ENCODE measurements at places on chromosomes 3 and 15. TPM values are rescaled to one million over a fixed set of nuclear protein-coding genes. Genes with fewer than 3 reads are reported as not detected.

XIRP1 gene
- 0.14 TPM for total RNA-seq

CALML4 gene
- 9.7 TPM for total RNA-seq

FAM174B gene
- total RNA-seq = 5.3 TPM

PFKFB4 gene
- 6.3 TPM for total RNA-seq

UPK1B gene
- total RNA-seq = not detected

GOLGA8R gene
- total RNA-seq = 5.0 TPM

ADAMTS9 gene
- not detected for total RNA-seq

DNA sequence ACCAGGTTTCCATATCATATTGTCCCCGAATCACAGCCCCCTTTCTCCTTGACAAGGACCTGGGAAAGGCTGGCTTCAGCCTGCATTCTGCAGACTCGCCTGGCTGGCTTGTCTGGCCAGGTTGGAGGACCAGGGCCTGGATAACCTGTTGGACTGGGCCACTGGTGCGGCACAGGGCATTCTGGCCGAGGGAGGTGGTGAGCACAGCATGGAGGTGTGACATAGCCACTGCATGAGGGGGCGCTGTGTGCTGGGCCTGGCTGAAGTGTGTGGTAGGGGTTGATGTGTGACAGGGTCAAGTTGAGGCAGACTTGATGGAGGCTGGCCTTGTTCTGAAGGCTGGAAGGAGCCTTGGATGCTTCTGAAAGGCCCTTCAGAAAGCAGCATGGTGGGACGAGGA lies 2.9 kb downstream of the ESYT3 start:
- no peak for DNase-seq

DNA sequence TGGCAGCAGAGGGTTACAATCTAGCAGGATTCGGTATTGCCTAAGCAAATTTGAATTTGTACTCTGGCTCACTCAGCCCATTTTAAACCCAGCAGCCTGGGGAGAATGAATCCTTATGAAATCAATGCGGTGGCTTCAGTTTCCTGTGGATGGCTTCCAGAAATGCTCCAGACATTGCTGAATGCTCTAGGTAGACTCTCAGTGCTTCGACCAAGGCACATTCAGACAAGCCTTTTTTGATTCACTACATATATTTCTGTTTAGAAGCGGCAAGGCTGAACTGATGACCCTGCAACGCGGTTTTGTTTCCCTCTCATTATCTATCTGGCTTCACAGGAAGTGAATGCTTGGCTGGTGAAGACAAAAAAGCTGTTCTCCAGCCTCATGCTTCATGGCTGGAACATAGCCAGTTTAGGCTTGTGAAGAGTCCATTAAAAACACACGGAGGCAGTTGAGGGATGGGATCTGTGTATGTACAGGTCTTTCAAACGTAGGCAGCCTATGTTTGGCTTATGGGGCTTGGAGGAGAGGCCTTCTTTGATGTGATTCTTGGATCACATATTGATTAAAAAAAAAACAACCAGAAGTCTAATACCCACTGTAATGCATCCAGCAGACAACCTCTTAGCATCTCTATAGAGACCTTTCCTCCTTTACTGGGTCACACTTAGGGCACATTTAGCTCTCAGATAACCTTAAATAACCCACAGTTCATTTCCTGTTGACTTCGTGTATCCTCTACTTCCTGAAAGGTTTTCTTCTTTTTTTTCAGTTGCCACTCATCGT lies 400.2 kb upstream of the TBL1XR1 start:
- peak; percentile 14 for DNase-seq

- peak; percentile 53 for DNase-seq
Measured at GRCh38 chr15:89129123-89129815, 41.0 kb downstream of the ABHD2 start.

GRCh38 chr3:138747225-138747624 lies 87.5 kb downstream of the PIK3CB start:
- no peak for DNase-seq

- DNase-seq = no peak
Measured at GRCh38 chr3:48546203-48546829, 10.3 kb downstream of the PFKFB4 start.

DNA sequence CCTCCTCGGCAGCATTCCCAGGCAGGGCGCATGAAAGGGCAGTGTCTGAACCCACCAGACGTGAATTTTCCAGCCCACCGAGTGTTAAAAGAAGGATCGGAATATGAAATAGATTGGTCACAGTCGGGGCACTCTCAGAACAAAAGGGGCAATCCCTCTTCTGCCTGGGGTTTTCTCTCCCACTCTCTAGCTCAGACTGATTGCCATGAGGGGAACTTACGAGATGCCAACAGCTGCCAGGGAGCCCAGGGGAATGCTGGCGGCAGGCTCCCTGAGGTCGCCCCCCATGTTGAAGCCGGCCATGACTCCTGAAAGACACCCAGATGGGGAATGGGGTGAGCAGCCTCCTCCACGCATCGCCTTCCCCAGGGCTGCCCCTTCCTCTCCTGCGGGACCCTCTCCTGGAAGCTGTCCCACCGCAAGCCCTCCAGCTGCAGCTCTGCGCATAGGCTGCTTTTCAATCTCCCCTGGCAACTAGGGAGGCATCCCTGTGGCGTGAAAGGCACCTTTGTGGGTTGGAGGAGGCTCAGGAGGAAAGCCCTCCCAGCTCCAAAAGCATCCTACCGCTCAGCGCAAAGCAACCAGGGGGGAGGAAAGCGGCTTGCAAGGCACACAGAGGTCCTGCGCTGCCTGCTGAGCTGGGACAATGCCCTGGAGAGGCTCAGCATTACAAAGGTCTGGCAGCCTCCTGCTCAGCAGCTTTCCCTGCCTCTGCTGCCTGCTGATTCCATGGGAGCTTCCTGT lies 64.8 kb upstream of the HEG1 start:
- no peak for DNase-seq

DNA sequence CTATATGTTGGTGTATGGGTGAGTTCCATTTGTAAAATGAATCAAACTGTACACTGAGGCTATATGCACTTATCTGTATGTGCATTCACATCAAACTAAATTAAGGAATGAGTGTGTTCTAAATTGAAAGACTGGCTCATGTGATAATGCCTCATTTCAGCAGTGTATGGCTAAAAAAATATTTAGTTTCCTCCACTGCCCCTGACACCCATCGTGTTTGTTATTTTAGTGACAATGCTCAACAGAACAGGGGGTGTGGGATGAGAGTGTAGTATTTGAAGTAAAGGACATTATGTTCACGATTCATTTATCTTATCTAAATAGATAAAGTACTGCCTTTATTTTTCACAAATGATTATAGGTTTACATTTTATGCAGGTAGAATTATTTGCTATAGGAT lies 301.1 kb upstream of the ARPP21 start:
- DNase-seq = no peak

DNA sequence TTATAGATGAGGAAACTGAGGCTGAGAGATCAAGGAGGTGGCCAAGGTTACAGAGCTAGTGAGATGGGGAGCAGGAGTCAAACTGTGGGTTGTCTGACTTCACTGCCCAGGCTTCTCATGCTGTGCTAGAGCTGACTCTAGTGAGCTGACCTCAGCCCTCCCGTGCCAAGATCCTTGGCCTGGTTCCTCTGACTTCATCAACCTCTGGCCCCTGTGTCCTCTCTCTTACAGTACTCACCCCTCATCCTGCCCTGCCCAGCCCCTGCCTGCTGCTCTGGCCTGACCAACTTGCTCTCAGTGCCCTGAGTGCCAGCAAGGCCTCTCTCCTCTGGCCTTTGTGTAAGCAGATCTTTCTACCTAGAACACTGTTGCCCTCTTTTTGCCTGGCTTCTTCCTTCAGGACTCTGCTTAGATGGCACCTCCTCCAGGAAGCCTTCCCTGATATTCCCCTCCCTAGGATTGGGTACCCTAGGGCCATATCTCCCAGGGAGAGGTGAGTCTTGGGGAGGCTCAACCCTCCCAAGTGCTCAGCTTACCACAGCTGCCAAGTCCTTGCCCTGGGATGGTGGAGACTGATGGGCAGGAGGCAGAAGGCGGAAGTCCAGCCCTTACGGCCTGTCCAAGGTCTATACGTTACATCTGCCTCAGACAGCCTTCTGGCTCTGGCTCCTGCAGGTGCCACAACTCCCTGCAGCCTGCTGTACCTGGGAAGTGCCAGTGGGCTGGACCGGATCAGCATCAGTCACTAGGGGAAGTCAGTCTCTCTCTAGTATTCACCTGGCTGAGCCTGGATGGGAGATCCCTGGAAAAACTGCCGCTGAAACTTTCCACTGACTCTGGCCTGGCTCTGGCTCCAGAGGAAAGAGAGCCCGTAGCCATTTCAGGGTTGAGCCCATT lies 36.3 kb upstream of the FAM107A start:
- no peak for DNase-seq

GRCh38 chr3:108190346-108190745 lies 31.9 kb downstream of the IFT57 start:
- no peak for DNase-seq

DNA sequence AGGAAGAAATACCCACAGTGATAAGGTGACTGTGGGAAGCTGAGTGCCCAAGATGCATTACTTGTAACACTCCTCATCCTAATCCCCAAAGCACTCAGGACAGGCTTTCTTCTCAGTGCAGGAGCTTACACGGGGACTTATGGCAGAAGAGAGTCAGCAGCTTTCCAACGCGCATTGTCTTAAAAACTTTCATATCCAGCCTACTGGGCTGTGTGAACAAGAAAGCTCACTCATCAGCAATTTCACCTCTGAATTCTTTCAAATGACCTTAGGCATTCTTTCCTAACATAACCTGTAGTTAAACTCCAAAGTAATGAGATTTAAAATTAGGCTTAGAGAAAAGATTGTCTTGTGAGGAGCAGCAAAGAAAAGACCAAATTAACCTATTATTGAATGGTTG lies 132.3 kb downstream of the KCNAB1 start:
- no peak for DNase-seq

DNA sequence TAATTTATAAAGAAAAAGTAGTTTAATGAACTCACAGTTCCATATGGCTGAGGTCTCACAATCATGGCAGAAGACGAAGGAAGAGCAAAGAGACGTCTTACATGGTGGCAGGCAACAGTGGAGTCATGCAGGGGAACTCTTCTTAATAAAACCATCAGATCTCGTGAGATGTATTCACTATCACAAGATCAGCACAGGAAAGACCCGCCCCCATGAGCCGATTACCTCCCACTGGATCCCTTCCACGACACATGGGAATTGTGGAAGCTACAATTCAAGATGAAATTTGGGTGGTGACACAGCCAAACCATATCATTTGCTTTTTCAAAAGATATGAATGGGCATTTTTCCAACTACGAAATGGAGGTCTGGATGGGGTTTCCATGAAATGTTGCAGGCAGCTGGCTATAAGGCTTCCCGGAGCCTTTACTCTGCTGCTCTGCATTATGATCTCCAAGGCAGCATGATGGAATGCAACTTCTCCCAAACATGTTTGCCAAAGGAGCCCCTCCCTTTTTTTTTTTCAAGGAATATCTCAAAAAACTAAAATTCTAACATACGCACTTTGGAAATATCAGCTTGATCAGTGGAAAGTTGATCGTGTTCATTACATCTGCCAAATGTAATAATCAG lies 189.7 kb downstream of the MEX3B start:
- DNase-seq = no peak

DNA sequence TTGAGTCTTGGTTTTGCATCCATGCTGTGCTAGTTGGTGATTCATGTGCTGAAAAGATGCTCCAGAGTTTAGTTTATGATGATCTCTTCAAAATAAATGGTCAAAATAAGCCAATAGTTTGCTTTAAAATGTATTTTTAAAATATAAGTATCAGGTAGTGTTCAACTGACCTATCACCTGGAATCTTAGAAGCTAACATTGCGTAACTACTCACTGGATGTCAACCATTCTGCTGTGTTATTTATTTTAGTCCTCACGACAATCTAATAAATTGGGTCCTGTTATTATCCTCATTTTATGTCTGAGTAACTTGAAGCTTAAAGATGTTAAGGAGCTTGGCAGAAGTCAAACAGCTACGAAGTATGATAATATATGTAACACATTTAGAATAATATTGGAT lies 563.7 kb upstream of the MDFIC2 start:
- no peak for DNase-seq

DNA sequence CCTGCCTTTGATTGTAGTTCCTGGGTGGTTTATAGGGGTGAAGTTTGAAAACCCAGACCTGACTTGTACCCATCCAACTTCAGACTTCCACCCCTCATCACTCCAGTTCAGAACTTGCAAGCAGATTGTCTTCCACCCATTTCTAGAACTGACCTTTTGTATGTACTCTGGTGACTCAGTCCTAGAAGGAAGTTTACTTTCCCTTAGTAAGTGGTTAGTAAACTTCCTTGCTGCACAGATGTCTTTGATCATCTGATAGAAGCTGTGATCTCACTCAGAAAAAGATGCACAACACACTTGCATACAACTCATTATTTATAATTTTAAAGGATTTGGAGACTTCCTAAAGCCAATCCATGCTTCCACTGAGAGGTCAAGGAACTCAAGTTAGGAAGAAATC lies 368.0 kb downstream of the MFSD1 start:
- DNase-seq = no peak

DNA sequence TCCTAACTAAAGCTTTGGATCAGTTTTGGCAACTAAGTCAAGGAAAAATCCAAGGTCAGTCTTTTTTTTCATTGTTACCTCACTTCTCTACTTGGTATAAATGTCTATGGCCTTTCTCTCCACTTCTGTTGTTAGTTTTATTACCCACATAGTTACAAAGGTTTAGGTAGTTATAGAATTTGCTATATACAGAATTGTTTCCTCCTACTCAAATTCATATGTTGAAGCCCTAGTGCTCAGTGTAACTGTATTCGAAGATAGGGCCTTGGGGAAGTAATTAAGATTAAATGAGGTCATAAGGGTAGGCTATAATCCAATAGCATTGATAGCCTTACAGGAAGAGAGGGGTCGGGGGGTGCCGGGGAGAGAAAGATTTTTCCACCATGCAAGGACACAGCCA lies 19.7 kb upstream of the STIMATE start:
- DNase-seq = no peak

DNA sequence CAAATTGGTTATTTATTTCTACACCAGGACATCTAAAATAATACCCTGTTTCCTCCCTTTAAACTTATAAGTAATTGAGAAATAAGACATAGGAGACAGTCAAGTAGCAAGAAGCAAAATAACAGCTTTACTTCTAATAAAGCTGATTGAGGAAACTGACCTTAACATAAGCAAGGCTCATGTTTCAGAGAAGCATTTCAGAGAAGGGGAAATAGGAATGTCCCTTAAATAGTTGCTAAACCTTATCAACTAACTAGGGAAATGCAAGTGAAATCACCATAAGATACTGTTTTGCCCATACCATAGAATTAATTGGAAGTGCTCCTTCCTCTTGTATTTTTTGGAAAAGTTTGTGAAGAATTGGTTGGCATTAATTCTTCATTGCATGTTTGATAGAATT lies 84.9 kb downstream of the B3GALNT1 start:
- no peak for DNase-seq

GRCh38 chr15:31481142-31481541 lies 154.5 kb downstream of the KLF13 start:
- no peak for DNase-seq

DNA sequence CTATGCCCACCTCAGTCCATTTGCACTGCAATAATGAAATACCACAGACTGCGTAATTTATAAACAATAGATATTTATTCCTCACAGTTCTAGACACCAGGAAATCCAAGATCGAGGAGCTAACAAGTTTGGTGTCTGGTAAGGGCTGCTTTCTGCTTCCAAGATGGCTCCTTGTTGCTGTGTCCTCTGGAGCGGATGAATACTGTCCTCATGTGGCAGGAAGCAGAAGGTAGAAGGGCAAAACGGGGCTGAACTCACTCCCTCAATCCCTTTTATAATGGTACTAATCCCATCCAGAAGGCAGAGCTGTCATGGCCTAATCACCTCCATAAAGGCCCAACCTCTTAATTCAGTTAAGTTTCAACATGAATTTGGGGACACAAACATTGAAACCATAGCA lies 75.3 kb downstream of the P2RY1 start:
- DNase-seq = no peak

Measured in activated naive CD4-positive, alpha-beta T cell treated with anti-CD3 and anti-CD28 coated beads, Interleukin-2, amount 50 U/mL, for 72 hours (primary cell).